Umbilical cord (tissue), 2 donors: ENCODE measurements at places on chromosomes 11 and 22.

DNA sequence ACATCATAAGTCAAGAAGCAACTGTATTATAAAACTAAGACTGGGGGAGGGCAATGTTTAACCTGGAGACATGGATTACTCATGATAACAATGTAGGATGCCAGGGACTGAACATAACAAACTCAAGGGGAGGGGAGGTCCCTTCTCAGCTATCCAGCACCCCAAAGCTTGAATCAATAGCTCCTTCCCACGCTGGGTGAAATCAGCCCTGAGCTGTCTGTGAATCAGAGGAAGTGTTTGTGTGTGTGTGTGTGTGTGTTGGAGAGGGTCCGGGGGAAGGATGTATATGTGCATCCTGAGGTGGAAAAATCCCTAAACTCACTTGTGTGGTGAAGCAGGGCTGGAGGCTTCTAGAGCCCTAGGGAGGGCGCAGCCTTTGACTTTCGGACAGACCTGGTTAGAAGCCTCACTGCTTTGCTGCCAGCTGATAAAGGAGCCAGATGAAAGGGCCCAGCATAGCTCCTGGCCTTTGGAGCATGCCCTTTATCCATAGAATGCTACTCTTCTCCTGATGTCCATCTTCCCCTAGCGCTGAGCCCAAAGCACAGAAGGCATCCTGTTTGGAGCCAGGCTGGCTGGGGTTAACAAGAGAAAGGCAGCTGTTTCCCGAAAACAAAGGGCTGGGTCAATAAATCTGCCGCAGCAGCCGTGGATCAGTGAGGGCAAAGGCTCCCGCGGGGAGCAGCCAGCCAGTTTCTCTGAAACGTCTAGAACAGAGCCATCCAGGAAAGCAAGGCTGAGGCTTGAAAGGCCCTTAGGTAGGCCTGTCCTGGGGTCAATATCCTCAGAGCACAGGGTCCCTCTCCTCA, 35.8 kb downstream of the TNKS1BP1 start:
- peak; percentile 44 for DNase-seq

- no peak for DNase-seq
These were observed 31.0 kb upstream of the ACCSL start for GRCh38 chr11:44016546-44017442.

DNA sequence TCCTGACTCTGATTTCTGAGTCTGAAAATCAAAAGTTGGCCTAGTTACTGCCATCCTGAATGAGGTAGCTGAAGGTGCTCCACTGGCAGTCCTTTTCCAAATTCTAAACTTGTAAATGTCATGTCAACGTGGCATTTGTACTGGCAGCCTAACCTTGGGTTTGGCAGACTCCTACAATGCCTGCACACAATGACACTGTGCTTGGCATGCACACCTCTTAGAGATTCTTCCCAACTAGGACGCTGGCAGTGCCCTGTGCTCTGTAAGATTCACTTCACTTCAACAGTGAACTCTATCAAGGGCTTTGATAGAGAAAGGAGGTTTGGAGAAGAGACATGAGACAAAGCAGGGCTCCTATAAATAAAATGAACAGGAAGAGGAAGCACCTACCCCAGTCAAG, 21.9 kb upstream of the PPP2R1B start:
- no peak for DNase-seq

- no peak for DNase-seq
These were observed 8.5 kb downstream of the MRPL16 start for GRCh38 chr11:59801981-59802638.

- no peak for DNase-seq
These were observed 154.8 kb downstream of the UVRAG start for GRCh38 chr11:75969626-75970308.

GRCh38 chr11:105720096-105720495, 110.2 kb downstream of the GRIA4 start:
- DNase-seq = no peak

- DNase-seq = peak; percentile 82
These were observed 56.6 kb upstream of the DRD2 start for GRCh38 chr11:113531575-113532451.

DNA sequence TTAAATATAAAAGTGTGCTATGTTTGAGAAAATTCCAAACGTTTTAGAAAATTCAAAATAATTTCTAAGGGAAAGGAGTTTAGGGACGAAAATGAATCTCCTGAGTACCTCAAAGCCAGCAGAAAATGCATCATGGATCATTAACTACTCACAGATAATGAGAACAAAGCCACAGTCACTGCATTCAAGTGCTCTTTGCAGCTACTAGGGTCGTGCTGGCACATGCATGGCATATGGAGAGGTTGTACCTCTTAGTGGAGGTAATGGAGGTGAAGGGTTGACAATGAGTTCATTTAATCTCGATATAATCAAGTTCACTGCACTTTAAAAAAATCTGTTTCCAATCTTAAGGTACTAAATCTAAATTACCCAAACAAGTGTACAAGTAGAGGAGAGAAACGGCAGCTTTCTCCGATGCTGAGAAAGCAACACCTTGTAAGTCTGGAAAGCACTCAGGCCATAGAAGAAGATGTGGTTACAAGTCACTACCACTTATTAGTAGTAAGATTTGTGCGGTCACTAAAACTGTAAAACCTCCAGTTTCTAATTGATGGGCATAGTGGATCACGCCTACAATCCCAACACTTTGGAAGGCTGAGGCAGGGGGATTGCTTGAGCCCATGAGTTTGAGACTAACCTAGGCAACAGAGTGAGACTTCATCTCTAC, 261.1 kb upstream of the ANO3 start:
- no peak for DNase-seq

GRCh38 chr11:115213007-115213406, 291.2 kb downstream of the CADM1 start:
- DNase-seq = no peak

- DNase-seq = no peak
These were observed 4.0 kb upstream of the RCOR2 start for GRCh38 chr11:63920939-63921417.

- peak; percentile 52 for DNase-seq
These were observed 180.2 kb downstream of the NAV2 start for GRCh38 chr11:19892876-19893275.

GRCh38 chr11:77167791-77168190, 39.7 kb downstream of the MYO7A start:
- DNase-seq = no peak

DNA sequence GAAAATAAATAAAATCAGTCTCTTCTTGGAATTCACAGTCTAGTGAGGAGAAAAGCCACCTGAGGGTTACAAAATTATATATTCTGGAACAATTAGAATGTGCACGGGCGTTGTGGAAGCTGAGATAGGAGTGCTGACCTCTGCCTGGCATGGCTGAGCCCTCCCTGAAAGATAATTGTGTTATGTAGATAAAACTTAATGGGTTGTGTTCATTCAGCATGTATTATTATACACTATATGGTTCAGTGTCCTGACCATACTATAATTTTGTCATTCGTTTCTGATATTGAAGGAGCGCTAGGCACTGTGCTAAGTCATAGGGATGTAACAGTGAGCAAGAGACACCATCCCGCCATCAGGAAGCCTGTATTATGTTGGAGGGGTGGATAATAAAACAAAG, 3.7 kb downstream of the ACAT1 start:
- no peak for DNase-seq

DNA sequence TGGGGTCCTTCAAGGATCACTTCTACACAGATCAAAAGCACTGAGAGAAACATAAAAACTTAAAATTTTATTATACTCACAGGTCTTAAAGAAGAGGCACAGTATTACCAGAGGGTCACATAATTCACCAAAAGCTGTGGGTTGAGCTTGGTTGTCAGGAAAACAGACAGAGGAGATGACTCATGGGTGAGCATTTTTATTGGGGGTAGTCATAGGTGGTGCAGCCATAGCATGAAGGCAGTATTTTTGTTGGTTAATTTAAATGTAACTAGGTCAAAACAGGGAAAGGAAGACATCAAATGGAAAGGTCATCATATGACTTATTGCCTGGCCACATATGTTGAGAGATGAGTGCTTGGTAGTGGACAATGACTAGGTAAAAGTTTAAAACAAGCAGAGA, 24.2 kb downstream of the OR5B17 start:
- DNase-seq = no peak

DNA sequence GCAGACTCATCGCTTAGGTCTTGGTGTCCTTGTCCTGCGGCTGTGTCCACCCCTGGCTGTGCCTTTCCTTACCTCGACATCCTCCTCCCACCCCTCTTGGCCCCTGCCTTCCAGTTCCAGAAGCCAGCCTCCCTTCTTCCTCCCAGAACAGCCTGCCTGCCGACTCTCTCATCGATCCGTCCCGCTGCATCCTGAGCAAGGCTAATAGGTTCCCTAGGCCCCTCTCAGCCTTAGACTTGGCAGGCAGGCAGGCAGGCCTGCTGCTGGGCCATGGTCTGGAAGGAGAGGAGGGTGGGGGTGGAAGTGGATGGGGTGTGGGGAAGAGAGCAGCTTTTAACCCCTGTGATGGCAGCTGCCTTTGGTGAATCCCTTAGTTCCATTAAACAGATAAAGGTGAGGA, 196.7 kb upstream of the TBCEL start:
- DNase-seq = peak; percentile 22

DNA sequence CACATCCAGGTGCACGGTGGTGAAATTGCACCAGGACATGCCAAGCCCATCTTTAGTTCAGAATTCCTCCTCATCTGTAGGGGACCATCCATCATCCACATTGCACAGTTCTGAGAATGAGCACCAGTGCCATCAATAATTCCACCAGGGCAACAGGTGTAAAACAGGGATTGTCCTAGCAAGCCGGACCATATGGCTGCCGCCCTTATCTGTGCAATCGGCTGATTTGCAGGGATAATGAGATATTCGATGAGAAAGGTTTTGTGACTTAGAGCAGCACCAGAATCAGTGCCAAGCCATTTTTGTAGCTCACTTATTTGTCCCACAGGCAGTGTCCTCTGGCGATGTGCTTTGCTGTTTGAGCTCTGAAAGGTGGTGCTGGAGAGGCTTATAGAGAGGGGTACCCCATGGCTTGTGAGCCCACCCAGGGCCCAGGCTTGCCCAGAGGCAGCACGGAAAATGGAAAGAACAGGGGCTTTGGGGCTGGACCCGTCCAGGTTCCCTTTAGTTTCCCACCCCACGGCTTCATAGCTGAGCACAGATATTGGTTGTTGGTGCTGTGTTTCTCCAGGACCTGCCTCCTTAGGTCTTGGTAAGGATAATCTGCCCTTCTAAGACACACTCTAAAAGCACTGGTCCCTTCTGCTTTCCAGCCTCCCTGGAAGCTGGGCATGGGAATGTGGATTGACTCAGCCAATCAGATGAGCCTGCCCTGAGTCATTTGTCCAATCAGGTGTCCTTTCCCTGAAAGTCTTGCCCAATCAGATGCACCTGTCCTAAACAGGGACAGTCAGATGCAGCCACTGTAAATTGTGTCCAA, 84.0 kb upstream of the SHANK2 start:
- DNase-seq = no peak

- no peak for DNase-seq
These were observed 62.7 kb upstream of the FTH1 start for GRCh38 chr11:62030071-62030684.

GRCh38 chr11:130849215-130849568, 67.1 kb downstream of the SNX19 start:
- peak; percentile 82 for DNase-seq

- DNase-seq = peak; percentile 49
These were observed 312.9 kb downstream of the MN1 start for GRCh38 chr22:27488456-27489177.

DNA sequence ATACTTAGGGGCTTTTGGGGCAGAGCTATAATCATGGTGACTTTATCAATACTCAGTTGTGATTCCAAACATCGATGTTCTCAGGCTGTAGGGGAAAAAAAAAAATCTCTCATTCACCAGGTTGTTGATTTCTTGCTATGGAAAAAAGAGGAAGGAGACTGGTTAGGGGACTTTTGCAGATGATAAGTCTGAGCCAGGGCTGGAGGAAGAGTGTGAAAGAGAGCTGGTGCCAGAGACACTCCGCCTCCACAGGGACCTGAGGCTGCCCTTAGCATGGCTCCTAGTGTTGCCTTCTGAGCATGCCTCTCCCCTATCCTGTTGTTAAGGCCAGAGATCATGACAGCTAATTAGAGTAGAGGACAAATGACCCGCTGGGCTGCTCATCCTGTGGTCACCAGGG, 16.9 kb downstream of the UPB1 start:
- DNase-seq = no peak

GRCh38 chr11:96397863-96398262, 8.1 kb downstream of the JRKL start:
- DNase-seq = no peak

DNA sequence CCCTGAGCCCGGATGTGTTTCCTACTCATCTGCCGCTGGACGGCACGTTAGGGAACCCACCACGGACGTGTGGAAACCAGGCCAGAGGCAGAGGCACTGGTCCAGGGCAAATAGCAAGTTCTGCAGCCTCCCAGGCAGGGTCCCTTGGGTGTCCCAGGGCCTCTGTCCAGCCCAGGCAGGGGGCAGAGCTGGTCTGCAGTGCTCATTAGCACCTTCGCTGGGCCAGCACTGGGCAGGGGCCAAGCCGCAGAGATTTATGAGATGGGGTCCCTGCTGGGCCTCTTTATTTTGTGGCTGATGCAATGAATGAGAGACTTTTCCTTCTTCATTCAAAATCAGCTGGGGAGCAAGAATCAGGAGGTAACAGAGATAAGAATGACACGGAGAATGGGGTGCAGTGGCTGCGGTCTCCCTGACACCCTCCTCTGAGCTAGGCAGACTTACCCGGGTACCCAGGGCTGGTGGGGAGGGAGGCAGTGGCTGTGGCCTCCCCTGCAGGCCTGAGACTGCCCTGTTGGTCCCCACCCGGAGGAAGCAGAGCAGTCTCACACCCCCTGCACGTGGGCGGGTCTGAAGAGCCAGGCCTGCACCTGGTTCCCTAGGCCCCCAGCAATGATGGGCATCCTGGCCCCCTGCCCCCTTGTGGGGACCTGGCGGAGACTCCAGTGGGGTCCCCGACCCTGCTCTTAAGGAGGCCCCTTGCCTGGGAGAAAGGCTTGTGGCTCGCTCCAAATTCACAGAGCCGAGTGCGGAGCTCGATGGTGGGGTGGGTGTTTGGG, 14.0 kb upstream of the PARVG start:
- DNase-seq = no peak

DNA sequence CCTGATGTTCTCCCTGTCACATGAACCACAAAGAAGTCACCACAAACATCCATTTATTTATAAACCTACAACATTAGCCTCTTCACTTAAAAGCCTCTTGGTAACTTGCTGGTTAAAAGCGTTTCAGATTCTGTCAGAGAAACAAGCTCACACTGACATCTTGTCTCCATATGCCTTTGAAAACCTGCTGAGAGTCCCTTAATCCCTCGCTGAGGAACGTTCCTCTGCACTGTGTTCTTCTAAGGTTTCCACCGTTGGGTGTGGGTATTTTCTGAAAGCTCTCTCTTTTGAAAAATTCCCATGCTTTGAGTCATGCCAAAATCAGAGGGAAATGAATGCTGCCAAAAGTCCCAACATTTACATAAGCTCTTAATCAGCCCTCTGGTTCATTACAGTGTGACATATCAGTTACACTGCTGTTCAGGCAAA, 149.8 kb downstream of the CCDC34 start:
- DNase-seq = peak; percentile 96

- no peak for DNase-seq
These were observed 36.1 kb upstream of the GLYATL2 start for GRCh38 chr11:58880625-58881024.
